Mesenteric fat pad (tissue), 1 donor: ENCODE measurements at places on chromosomes 1 and 21. TPM values are rescaled to one million over a fixed set of nuclear protein-coding genes. Genes with fewer than 3 reads are reported as not detected.

- peak; percentile 93 for DNase-seq
Measured at GRCh38 chr1:24502709-24503058, at the start of gene RCAN3. TSS of gene RCAN3 (plus strand) at chr1:24502836. CDS start at chr1:24514373, 11,537 bp downstream.

TINAGL1 gene
- total RNA-seq = 154 TPM

DPT gene
- 310 TPM for total RNA-seq

- DNase-seq = no peak
Measured at GRCh38 chr1:36436821-36437220, 13.4 kb downstream of the OSCP1 start.

FAM72C gene
- 0.19 TPM for total RNA-seq

DNA sequence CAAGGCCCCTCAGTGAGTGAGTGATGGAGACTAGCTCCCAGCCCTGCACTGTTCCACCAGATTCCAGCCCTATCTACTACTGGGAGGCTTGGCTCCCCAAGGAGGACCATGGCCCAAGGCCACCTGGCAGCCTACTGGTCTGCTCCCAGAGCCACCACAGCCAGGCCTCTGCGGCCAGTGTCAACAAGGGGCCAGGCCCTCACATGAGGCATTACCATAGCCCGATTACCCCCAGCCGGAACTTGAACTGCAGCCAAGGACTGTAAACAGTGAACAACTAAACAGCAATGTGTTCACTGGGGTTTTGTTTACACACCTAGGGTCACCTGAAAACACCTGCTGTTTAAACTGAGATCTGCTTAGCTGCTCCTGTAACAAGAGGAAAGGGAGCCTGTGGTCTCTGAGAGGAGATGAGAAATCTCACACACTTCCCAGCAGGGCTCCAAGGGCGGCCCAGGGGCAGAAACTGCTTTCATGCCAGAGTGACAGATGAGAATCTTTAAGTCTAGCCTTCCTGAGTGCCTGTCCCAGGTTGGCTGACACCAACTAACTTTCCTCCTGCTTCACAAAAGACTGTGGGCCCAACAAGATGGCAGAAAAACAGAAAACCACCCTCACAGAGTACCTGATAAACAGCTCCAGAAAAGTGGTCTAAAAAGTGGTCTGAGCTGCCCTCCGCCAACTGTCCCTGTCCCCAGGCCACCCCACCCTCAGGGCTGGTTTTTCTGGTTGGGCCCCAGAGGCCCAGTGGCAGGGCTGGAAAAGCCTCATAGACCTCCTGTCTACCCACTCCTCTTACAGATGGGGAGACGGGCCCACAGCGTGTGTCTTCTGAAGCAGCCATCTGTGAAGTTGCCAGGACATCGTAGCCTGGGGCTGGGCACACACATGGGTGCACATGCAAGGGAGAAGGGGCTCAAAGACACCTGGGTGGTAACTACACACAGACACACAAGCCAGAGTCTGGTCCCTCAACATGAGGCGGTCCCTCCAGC lies 28.8 kb downstream of the MEF2D start:
- DNase-seq = no peak

DNA sequence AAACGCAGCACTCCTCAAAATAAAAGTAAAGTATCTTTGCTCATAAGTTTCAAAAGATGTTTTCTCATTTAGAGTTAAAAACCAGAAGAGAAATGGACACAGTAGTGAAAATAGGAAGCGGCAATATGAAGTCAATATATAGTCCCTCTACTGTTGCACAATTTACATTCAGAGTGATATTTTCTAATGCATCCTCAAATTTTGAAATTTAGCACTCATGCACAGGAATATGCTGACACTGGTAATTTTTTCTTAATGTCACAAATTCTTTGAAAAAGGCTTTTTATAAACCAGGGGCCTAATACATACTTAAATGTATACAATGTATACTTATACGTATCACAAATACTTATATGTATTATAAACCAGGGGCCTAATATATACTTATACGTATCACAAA lies 19.5 kb downstream of the ST7L start:
- DNase-seq = no peak

- DNase-seq = no peak
Measured at GRCh38 chr1:99751877-99752504, 14.4 kb downstream of the FRRS1 start.
